CD8-positive, alpha-beta memory T cell (primary cell): ENCODE measurements at places on chromosomes 7 and 10. TPM values are rescaled to one million over a fixed set of nuclear protein-coding genes. Genes with fewer than 3 reads are reported as not detected.
A peak's percentile ranks its signal among the peaks of the same experiment; 100 is the strongest.

GRCh38 chr7:128805225-128805624 lies 13.5 kb downstream of the CCDC136 start:
- no peaks in the 10 kb centered on the region for H3K36me3 ChIP-seq
- H3K4me1 ChIP-seq: no peaks in the 10 kb centered on the region
- H3K4me3 ChIP-seq: no peak overlapping the region

GRCh38 chr7:111784296-111784695 lies 222.0 kb upstream of the IMMP2L start:
- DNase-seq: no peak
- no peaks in the 10 kb centered on the region for H3K4me1 ChIP-seq
- no peaks in the 10 kb centered on the region for H3K36me3 ChIP-seq
- no peak overlapping the region for H3K4me3 ChIP-seq

DNA sequence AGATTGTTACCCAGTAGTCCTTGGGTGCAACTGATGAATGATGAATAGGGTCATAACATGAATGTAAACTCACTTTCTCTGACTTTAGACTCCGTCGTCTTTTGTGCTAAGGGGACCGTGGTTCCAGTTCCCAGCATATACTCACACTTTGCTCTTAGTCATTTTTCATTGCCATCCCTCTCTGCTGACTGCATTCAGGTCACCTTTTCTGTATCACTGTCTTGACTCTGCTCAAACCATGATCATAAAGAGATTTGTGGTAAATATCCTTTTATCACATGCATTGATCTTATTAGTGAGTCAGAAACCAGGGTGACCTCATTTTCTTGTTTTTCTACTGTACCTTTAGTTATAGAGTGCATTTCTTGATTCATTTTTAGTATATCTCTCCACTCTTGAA lies 141.1 kb upstream of the AGR3 start:
- no peak overlapping the region for H3K4me3 ChIP-seq
- no peaks in the 10 kb centered on the region for H3K27me3 ChIP-seq
- no peaks in the 10 kb centered on the region for H3K36me3 ChIP-seq
- H3K27ac ChIP-seq: no peak overlapping the region
- no peaks in the 10 kb centered on the region for H3K4me1 ChIP-seq
- no peak for DNase-seq

GRCh38 chr10:44293306-44293778 lies 91.6 kb downstream of the CXCL12 start:
- DNase-seq: no peak
- no peak overlapping the region for H3K27ac ChIP-seq
- no peaks in the 10 kb centered on the region for H3K36me3 ChIP-seq
- H3K27me3 ChIP-seq: no peaks in the 10 kb centered on the region
- no peak overlapping the region for H3K4me3 ChIP-seq

DNA sequence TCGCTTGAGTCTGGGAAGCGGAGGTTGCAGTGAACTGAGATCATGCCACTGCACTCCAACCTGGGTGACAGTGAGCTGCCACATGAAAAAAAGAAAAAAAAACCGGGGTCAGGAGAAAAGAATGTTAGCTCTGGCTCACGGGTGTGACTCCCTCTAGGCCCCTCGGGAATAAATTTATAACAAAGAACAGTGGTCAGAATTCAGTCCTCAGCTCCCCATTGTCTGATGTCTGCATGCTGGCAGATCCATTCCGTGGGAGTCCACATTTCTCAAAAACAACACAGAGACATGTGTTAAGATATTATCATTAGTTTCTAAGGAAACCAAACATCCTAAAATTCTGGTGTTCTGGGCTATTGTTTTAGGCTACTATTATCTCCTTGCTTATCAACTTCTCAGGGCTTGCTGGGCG lies 90.6 kb downstream of the MARCHF5 start:
- H3K27ac ChIP-seq: no peak overlapping the region
- H3K36me3 ChIP-seq: no peaks in the 10 kb centered on the region
- no peaks in the 10 kb centered on the region for H3K4me1 ChIP-seq
- no peak overlapping the region for H3K4me3 ChIP-seq
- no peak for DNase-seq

SPDYE11 gene
- not detected for total RNA-seq

DNA sequence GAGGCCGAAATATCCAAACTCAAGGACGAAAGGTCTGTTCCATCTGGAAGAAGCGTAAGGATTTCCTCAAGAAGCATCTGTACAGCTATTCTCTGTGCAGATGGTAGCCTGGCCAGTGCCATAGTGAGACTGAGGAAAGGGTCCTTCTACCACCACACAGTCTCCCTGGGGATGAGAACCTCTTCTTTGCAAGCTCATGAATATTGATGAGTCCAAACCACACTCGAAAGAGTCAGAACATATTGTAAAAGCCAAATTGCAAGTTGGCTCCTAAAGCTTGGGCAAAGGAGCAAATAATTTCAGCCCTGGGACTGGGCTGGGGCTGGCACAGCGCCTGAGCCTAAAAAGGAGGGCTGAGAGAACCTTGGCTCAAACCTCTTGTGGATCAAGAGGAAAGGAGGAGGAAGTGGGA lies 66.1 kb upstream of the PIP4K2A start:
- no peak overlapping the region for H3K4me3 ChIP-seq
- no peak for DNase-seq
- H3K27me3 ChIP-seq: no peaks in the 10 kb centered on the region
- H3K36me3 ChIP-seq: no peaks in the 10 kb centered on the region
- no peak overlapping the region for H3K27ac ChIP-seq

DNA sequence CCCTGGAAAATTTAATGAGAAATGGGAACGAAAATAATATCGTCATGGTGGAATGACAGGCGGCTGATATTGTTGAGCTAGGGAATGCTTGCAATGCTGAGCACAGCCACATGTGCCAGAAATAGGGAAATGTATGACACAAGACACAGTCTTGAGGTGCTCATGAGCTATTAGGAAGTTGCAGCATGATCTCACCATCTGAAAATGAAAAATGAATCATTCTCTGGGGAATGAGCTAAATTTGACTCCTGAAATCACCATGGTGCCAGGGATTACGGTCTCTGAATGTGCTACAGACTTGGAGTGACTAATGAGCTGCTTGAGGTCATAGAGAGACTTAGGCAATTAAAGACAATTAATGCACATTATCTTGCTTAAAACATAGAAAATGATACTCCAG lies 845.0 kb downstream of the CNTNAP2 start:
- no peak overlapping the region for H3K4me3 ChIP-seq
- DNase-seq: no peak
- H3K36me3 ChIP-seq: no peaks in the 10 kb centered on the region

EPO gene
- total RNA-seq: 0.22 TPM

DNA sequence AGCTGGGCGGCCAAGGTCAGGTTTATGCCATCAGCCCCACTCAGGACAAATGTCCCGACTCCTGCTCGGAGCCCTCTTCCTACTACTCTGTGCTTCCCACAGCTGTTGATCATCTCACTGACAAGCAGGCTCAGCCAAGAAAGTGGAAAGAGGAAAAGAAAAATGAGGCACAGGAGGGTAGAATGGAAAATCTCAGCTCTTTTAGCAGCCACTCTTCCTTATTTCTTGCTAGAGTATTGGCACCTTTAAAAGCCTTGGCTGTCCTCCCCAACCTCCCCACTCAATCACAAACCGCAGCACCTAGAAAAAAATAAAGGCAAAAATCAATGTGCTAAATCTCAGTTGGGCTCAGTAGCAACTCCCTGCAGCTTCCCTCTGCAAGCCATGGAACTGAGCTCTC lies 35.3 kb upstream of the AGK start:
- no peaks in the 10 kb centered on the region for H3K36me3 ChIP-seq
- peaks cover 11% of the 10 kb centered on the region for H3K27me3 ChIP-seq
- H3K27ac ChIP-seq: no peak overlapping the region
- H3K4me1 ChIP-seq: no peaks in the 10 kb centered on the region
- H3K4me3 ChIP-seq: no peak overlapping the region

SPAM1 gene
- total RNA-seq: not detected

GRCh38 chr7:133851411-133851810 lies 275.7 kb upstream of the LRGUK start:
- H3K36me3 ChIP-seq: no peaks in the 10 kb centered on the region
- H3K27ac ChIP-seq: no peak overlapping the region
- H3K27me3 ChIP-seq: no peaks in the 10 kb centered on the region

- H3K27me3 ChIP-seq: no peaks in the 10 kb centered on the region
- no peaks in the 10 kb centered on the region for H3K4me1 ChIP-seq
- no peak overlapping the region for H3K27ac ChIP-seq
Observed at GRCh38 chr10:132667342-132668047, 118.5 kb downstream of the NKX6-2 start.

DNA sequence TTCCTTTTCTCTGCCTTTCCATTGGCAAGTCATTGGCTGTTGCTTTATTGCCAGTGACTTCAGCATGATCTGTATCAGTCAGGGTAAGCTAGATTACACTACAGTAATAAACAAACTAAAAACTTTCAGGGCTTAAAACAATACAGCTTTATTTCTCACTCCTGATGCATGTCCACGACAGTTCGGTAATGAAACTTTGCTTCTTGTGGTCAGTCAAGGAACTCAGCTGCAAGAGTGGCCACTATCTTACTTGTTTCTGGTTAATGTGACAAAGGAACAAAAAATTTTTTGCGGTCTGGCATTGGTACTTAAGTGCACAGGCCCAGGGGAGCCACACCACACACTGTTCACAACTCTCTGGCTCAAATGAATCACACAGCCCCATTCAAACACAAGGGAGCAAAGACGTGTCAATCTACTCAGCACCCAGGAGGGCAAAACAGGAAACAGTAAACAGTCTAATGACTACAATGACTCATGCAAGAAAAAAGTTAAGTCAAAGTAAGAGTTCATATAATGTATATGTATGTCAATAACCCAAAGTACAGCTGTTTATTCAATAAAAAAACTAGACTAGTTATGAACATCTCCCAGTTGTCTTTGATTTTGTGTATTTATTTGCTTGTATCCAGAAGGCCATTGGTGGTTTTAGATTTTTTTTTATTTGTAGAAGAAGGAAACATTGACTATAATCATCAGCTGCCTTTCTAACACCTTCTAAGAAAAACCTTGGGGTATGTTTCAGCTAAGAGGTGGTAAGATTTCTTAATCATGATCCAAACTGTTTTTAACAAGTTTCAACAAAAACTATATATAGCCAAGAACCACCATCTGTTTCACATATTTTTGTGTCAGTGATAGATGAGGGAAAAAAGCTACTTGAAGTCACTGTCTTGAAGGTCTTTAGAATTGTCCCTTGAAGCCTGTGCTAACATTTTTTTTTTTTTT lies 134.4 kb upstream of the FAM3C start:
- H3K4me3 ChIP-seq: no peak overlapping the region
- H3K4me1 ChIP-seq: no peaks in the 10 kb centered on the region
- H3K27me3 ChIP-seq: no peaks in the 10 kb centered on the region
- H3K27ac ChIP-seq: no peak overlapping the region
- H3K36me3 ChIP-seq: no peaks in the 10 kb centered on the region
- DNase-seq: peak; percentile 20

GRCh38 chr10:12701696-12702095 lies 299.8 kb downstream of the CCDC3 start:
- no peaks in the 10 kb centered on the region for H3K27me3 ChIP-seq
- no peak for DNase-seq
- no peak overlapping the region for H3K4me3 ChIP-seq
- no peak overlapping the region for H3K27ac ChIP-seq
- no peaks in the 10 kb centered on the region for H3K36me3 ChIP-seq
- no peaks in the 10 kb centered on the region for H3K4me1 ChIP-seq

- no peaks in the 10 kb centered on the region for H3K27me3 ChIP-seq
- H3K4me3 ChIP-seq: no peak overlapping the region
- no peak for DNase-seq
- no peak overlapping the region for H3K27ac ChIP-seq
- no peaks in the 10 kb centered on the region for H3K4me1 ChIP-seq
Observed at GRCh38 chr10:78605800-78606350, 462.9 kb upstream of the ZMIZ1 start.

- no peak overlapping the region for H3K4me3 ChIP-seq
- no peaks in the 10 kb centered on the region for H3K27me3 ChIP-seq
- no peak for DNase-seq
- H3K4me1 ChIP-seq: peaks cover 15% of the 10 kb centered on the region
- H3K27ac ChIP-seq: no peak overlapping the region
- peaks cover 14% of the 10 kb centered on the region for H3K36me3 ChIP-seq
Observed at GRCh38 chr7:135206941-135207391, 4.4 kb downstream of the WDR91 start.

TMEM139 gene
- total RNA-seq: 0.90 TPM

AOAH gene
- total RNA-seq: 26.4 TPM

- H3K4me3 ChIP-seq: no peak overlapping the region
- H3K4me1 ChIP-seq: no peaks in the 10 kb centered on the region
- no peak overlapping the region for H3K27ac ChIP-seq
Observed at GRCh38 chr7:17027789-17028152, 146.0 kb upstream of the AGR3 start.

- no peaks in the 10 kb centered on the region for H3K27me3 ChIP-seq
- no peaks in the 10 kb centered on the region for H3K36me3 ChIP-seq
- H3K27ac ChIP-seq: no peak overlapping the region
- peaks cover 25% of the 10 kb centered on the region for H3K4me1 ChIP-seq
- no peak for DNase-seq
Observed at GRCh38 chr7:2635810-2636701, 4.3 kb downstream of the TTYH3 start.

DNA sequence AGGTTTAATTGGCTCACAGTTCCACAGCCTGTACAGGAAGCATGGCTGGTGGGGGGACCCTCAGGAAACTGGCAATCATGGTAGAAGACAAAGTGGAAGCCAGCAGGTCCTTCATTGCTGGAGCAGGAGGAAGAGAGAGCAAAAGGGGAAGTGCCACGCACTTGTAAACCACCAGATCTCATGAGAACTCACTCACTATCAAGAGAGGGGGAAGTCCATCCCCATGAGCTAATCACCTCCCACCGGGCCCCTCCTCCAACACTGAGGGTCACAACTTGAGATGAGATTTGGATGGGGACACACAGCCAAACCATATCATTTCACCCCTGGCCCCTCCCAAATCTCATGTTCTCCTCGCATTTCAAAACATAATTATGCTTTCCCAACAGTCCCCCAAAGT lies 171.9 kb upstream of the CACNA2D1 start:
- no peak overlapping the region for H3K4me3 ChIP-seq
- no peaks in the 10 kb centered on the region for H3K4me1 ChIP-seq
- no peaks in the 10 kb centered on the region for H3K27me3 ChIP-seq
- no peaks in the 10 kb centered on the region for H3K36me3 ChIP-seq
- no peak for DNase-seq

- H3K4me3 ChIP-seq: no peak overlapping the region
- no peak overlapping the region for H3K27ac ChIP-seq
- H3K27me3 ChIP-seq: no peaks in the 10 kb centered on the region
- peaks cover 16% of the 10 kb centered on the region for H3K4me1 ChIP-seq
Observed at GRCh38 chr7:44063547-44063893, 1.8 kb downstream of the PGAM2 start.

ADAM12 gene
- total RNA-seq: 0.31 TPM

- no peaks in the 10 kb centered on the region for H3K4me1 ChIP-seq
- no peak overlapping the region for H3K4me3 ChIP-seq
- no peaks in the 10 kb centered on the region for H3K27me3 ChIP-seq
- no peak overlapping the region for H3K27ac ChIP-seq
- no peaks in the 10 kb centered on the region for H3K36me3 ChIP-seq
Observed at GRCh38 chr10:50286996-50287803, 35.9 kb upstream of the ASAH2 start.

- H3K36me3 ChIP-seq: no peaks in the 10 kb centered on the region
- H3K27ac ChIP-seq: peak within 1 kb of the TSS; percentile 71
- no peaks in the 10 kb centered on the region for H3K27me3 ChIP-seq
- peaks cover 12% of the 10 kb centered on the region for H3K4me1 ChIP-seq
Observed at GRCh38 chr10:24952143-24952706, at the start of gene PRTFDC1. Gene PRTFDC1, minus strand, starts transcription at chr10:24952606. Its CDS starts 31 bp downstream, at chr10:24952575.
